ENCODE measurements at places on chromosomes 13 and 19.

DNA sequence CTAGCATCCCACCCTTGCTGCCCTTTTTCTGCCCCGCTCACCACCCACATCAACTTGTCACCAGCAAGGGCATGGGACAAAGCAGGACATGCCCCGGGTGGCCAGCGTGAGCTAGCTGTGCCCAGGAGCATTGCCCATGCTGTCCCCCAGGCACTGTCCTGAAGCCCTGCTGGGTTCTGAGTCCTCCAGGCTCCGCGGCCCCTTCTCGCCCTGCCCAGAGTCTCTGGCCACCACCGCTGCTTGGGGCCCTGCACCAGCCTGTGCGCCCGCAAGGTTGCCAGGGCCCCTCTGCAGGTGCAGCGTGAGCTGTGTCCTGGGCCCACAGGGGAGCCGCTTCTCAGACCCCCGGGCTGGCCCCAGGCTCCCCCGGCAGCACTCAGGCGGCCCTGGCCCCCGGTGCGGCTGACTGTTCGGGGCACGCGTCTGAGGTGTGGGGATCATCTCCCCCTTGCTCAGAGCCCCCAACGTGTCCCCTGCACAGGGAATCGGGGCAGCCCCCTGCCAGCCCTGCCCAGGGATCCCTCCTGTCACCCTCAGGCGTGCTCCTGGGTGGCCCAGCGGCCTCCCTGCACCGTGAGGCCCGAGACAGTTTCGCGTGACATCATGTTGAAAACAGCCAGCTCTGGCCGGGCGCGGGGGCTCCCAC lies 4.1 kb downstream of the CSNK1G2 start:
- no peak for DNase-seq

DNA sequence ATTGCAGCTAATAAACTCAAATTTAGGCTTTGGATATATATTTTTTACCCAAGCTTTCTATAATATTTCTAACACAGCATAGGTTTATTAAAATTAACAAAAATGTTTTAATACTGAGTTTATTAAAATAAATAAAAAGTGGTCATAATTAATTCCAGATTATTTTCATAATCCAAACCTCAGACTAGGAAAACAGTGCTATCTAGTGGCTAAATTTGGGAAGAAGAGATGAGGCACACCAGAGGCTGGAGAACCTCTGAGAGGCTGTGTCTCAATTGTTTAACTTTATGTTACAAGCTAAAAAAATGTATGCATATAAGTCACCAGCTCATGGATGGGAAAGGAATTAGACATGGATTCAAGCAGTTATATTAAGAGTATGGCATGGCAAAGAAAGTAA lies 392.5 kb downstream of the DIAPH3 start:
- DNase-seq: no peak

DNA sequence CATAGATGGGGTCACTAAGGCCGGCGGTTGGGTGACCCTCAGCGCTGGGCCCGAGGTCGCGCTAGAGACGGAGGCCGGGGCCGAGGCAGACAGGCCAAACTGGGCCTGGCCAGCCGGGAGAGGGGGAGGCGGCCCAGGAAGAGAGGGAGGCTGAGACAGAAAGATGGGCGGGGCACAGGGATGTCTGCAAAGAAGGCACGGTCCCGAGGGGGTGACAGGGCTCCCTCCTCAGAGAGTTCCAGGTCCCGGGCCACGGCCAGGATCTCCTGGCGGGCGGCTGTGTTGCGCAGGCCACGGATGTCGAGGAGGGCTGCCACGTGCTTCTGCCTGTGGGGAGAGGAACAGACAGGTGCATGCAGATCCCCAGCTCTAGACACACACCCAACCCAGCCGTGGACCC lies 32.2 kb downstream of the EXOC3L2 start:
- no peak for DNase-seq

- DNase-seq: no peak
Observed at GRCh38 chr13:45336025-45336800, 4.8 kb downstream of the TPT1 start.

DNA sequence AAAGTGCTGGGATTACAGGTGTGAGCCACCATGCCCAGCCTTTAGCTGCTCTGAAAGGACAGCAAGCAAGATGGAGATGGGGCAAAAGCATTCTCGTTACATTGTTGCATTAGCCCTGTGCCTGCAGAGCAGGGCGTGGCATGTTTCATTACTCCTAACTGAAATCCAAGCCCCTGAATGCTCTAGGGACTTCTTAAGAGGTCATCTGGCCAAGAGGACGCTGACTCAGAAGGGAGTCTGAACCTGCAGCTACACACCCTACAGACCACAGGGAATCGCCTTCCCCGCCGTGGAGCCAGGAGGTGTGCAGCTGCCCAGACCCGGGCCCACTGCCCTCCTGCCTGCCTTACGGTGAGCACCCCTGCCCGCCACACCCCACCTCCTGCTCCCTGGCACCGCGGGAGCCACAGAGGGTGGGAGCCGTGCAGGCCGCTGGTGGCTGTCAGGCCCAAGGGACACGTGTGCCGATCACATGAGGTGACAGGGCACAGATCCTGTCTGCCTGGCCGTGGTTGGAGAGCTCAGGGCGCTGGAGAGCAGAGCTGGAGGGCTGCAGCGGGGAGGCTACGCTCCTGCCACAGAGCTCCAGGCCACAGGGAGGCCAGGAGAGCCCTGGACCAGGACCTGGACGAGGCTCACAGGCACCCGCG lies 27.2 kb downstream of the ADPRHL1 start:
- DNase-seq: no peak

- DNase-seq: no peak
Observed at GRCh38 chr13:110559429-110559943, 2.0 kb downstream of the RAB20 start.

DNA sequence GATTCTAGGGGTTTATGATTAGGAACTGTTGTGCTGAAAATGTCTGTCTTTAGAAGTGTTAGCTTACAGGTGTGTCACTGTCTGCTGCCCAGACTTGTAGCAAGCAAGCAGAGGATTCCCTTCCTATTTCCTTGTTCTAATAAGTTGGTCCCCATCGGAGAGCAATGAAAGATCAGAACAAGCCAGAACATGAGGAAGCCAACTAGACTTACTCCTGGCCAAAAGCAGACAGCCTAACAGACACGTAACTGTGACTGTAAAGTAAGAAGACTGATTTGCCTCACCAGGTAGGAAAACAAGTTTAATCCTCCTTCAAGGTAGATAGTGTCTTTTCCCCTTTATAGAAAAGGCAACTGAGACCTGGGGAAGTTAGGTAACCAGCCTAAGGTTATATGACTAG lies 12.5 kb downstream of the POLR1D start:
- DNase-seq: no peak

- DNase-seq: no peak
Observed at GRCh38 chr19:20167651-20168122, 673 bp downstream of the ZNF486 start.

GRCh38 chr19:6518145-6518911 lies 12.5 kb upstream of the TNFSF9 start:
- DNase-seq: no peak

DNA sequence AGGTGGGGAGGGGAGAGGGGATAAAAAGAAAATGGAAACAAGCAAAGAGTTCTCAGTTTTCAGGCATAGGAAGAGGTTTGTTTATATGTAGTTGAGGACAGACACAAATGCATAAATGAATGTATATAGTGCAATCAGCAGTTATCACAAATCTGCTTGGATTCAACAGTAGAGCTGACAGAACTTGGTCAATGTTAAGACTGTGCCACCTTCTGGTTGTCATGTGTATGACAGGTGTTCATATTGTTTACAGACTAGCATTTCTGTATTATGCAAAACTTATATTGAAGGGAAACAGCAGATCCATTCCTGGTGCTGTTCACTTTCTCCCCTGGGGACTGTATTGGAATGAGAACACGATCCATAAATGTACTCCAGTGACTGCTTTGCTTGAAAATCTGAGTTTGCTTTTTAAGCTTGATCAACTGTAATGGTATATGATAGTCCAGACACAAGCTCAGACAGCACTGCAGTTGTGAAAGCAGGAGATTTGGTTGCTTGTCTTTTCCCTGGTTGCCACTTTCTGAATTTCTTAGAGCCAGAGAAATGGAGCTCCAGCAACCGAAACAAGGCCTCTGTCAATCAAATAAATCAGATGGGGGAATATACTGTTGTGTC lies 319.5 kb upstream of the OBI1 start:
- peak; percentile 81 for DNase-seq

- no peak for DNase-seq
Observed at GRCh38 chr13:58087566-58087965, 456.0 kb downstream of the PCDH17 start.

DNA sequence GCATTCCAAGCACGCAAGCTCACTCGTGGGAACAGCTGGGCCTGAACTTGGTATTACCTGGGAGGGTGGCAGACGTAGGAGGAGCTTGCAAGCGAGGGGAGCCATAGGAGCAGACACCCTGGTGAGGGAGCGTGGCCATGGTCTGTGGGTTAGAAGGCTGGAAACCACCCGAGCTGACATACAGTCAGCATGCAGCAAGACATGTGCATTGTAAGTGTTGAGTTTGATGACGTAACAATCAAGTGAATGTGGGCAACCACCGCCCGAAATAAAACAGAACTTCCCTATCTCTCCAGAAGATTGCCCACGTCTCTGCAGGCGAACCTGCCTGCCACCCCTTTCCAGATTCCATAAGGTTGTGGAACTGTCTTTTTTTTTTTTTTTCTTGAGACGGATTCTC lies 26.8 kb downstream of the UBXN6 start:
- DNase-seq: no peak

DNA sequence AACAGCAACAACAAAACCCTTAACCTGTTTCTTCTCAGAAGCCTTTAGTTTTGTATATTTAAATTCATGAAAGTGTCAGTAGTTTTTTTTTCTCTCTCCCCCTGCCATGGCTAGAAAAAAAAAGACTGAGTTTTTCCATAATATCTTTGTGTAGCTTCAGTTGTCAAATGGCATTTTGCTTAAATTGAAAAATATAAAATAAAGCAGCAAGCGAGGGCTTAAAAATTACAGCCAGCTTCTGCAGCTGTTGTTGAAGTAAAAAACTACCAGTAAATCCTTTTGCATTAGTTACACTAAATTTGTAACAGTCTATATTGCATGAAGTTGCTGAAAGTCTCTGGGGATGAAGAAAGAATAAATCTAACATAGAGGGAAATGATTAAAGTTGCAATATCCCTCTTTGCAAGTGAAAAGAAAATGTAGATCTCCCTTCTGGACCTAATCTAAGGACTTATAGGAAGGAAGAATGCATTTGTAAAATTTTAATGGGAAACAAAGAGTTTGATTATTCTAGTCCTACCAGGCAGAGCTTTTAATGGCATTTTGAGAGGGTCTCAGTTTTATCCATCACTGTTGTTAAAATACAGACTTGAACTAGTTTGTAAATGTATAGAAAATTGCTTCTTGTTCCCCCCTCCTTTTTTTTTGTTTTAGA lies 215.7 kb downstream of the ATP8A2 start:
- no peak for DNase-seq

DNA sequence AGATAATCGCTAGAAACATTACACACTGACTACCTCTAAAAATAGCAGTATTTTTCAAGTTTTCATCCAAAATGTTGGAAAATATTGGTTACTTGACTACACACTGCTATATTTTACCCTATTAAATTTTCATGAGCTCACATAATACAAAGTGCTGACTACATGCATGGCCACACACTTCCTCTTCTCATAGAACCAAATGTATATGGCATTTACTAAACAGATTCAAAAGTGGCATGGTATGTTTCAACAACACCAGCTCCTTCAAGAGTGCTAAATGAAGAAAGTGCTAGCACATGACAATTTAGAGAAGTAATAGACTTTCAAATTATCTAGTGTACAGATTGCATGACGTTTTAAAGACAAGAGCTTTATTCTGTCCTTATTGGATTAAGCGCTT lies 780.4 kb upstream of the SLITRK6 start:
- no peak for DNase-seq
